LoVo (cell line): ENCODE measurements at places on chromosomes 5 and 9.

DNA sequence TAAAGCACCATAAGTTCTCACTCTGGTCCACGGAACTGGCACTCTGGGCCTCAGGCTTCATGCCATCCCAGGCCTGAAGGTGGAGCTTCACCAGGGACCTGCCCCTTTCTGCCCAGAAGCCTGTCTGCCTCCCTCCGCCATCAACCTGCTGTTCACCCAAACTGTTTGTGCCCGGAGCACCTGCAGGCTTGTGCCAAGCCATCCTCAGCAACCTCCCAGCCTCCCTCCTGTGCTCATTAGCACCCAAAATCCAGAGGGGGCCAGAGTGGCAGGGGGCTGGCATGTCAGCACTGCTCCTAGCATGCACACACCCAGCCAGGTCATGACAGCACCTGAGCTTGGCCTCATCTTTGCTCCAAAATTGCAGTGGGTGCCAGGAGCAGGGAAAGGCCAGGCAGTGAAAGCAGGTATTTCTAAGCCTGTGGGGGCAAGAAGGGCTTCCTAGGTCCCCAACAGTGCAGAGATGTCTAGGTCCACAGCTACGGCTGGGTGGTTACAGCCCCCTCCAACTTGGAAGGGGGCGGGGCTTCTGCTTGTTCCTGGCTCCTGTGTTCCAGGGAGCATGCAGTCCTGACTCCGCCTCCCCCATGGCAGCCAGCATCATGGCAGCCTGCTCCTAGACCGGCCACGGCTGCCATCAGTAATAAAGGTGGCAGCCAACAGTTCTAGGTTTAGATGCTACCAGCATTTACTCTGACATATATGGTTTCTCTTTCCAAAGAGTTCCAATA lies 85.1 kb downstream of the GIN1 start:
- no peak for DNase-seq

- DNase-seq = no peak
These were observed 358.7 kb downstream of the MED10 start for GRCh38 chr5:6019612-6020011.

GRCh38 chr5:172583931-172584511 lies 57.0 kb upstream of the NEURL1B start:
- DNase-seq = no peak

GRCh38 chr9:37920471-37921167 lies 16.7 kb upstream of the SLC25A51 start:
- DNase-seq = no peak

- DNase-seq = no peak
These were observed 76.1 kb downstream of the HRH2 start for GRCh38 chr5:175734016-175734415.

- DNase-seq = no peak
These were observed 13.1 kb downstream of the ARHGEF37 start for GRCh38 chr5:149594206-149594895.

- no peak for DNase-seq
These were observed 229.0 kb downstream of the ROR2 start for GRCh38 chr9:91720751-91721705.

- DNase-seq = no peak
These were observed 590.4 kb upstream of the PTGER4 start for GRCh38 chr5:40089269-40089668.

- DNase-seq = no peak
These were observed 452.9 kb upstream of the DMAC1 start for GRCh38 chr9:8252445-8252844.

DNA sequence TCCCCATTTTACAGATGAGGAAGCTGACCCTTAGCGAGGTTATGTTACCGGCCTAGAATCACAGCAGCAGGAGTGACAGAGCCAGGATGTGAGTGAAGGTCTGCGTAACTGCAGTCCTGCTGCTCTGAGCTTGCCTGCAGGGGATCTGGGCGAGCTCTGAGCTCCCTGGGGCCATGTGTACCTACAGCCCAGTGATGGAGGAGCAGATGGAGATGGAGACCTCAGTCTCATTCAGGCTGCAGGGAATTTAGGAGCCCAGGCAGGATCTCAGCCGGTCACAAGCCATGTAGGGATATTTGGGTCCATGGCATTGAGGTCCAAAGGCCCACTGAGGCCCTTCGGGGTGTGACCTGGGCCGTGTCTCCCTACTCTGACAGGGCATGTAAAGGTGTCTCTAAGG lies 170.6 kb downstream of the CACNA1B start:
- no peak for DNase-seq

DNA sequence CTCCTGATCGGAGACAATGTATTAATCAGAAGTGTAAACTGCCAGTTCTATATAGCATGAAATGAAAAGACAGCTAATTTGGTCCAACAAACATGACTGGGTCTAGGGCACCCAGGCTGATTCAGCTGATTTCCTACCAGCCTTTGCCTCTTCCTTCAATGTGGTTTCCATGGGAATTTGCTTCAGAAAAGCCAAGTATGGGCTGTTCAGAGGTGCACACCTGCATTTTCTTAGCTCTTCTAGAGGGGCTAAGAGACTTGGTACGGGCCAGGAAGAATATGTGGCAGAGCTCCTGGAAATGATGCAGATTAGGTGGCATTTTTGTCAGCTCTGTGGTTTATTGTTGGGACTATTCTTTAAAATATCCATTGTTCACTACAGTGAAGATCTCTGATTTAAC lies 22.4 kb downstream of the IL7R start:
- DNase-seq = no peak

DNA sequence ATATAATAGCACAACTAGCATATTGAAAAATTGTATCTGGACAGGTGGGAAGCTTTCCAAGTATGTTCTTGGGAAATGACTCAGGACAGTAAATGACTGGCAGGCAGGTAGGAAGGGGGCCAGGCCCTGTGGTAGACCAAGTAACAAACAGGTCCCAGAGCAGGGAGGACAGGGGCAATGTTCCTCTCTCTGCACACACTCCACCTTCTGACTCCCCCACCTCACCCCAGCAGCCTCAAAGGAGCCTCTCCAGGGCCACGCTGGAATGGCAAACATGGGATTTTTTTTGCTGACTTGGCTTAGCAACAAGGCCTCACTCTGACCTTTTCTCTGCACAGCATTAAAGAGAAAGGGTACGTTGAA lies 31.1 kb upstream of the IQGAP2 start:
- DNase-seq = peak; percentile 52

DNA sequence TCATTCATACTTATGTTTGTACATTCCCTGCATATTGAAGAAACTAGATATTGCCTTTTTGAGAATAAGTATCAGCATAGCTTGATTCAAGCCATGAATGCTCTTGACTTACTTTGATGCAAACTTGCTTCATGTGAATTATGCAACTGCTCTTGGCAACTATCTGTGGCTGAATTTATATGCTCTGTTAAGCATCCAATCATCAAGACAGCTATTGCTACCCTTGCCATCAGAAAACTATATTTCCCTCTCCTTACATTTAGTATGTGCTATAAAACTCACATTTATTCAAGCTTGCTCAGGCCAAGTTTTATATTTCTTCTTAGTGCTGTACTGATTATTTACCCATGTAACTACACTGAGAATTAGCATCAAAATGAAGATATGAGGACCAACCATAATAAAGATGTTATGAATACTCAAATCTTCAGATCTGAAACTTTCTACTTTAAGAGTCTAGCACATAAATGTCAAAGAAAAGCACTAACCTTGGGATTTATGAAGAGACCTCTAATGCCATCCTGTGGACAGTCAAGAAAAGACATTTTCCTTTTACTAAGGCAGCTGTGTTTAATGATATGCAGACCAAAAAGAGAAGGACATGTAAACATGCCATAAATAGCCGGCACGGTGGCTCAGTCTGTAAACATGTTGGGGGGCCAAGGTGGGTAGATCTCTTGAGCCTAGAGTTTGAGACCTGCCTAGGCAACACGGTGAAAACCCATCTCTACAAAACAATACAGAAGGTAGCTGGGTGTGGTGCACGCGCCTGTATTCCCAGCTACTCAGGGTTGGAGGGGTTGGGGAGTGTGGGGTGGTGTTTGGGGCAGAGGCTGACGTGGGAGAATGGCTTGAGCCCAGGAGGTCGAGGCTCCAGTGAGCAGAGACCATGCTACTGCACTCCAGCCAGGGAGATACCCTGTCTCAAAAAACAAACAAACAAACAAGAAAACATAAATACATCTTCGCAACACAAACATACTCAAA lies 267.0 kb upstream of the TYRP1 start:
- no peak for DNase-seq

DNA sequence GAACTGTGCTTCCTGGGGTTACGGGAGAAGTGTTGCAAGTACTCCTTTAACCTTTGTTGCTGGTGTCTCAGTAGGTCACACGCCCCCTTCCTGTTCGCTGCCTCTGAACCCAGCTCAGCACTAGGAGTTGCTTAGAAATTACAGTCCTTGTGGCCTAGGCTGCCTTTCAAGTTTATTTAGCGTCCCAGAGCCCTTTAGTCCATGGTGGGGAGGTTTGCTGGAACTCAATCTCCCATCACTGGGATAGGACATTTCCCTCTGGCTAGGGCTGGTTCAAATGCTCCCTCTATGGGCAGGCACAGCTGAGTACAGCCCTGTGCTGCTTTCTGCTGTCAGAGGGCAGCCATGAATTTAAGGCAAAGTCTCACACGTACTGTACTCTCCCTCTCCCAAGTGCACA lies 4.7 kb downstream of the IFNA8 start:
- DNase-seq = no peak

DNA sequence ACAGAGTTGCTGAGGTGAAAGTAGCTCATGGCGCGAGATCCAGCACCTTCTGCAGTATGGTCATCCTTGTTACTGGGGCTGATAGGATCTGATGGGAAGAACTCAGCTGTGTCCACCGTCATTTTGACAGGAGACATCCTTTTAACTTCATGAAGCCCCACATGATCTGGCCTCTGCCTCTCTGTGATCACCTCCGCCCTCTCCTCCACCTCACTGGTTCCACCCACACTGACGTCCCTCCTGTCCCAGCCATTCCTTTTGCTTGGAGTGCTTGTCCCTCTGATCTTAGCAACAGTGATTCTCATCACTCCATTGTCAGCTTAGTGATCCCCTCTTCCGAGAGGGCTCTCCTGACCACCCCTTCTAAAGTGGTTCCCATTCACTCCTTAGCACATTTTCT lies 25.8 kb downstream of the NEUROG1 start:
- no peak for DNase-seq

GRCh38 chr5:158770506-158770905 lies 329.2 kb downstream of the EBF1 start:
- no peak for DNase-seq

- DNase-seq = no peak
These were observed 10.0 kb downstream of the BARHL1 start for GRCh38 chr9:132592451-132592850.

- peak; percentile 53 for DNase-seq
These were observed 215.6 kb downstream of the ROR2 start for GRCh38 chr9:91734371-91734981.

- DNase-seq = no peak
These were observed 24.5 kb upstream of the FCN1 start for GRCh38 chr9:134942011-134942787.

DNA sequence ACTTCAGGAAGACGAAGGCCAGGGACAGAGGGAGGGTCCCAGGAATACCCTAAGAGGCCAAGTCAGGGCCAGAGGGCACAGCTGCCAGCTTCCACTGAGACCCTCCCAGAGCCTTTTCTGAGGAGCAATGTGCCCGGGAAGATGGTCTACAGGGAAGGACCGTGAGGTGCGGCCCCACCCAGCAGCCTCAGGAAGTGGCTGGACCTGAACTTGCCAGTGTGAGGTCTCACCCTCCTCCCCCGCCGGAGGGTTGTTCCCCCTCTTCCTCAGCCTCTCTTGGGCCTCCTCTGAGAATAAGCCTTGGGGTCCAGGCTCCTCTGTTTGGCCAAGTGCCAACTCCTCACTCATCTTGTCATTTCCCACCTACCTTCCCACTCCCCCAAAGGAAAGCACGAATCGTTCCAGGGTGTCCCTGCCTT lies 13.4 kb upstream of the SLC25A51 start:
- no peak for DNase-seq
